ENCODE measurements at places on chromosomes 12 and 14.

DNA sequence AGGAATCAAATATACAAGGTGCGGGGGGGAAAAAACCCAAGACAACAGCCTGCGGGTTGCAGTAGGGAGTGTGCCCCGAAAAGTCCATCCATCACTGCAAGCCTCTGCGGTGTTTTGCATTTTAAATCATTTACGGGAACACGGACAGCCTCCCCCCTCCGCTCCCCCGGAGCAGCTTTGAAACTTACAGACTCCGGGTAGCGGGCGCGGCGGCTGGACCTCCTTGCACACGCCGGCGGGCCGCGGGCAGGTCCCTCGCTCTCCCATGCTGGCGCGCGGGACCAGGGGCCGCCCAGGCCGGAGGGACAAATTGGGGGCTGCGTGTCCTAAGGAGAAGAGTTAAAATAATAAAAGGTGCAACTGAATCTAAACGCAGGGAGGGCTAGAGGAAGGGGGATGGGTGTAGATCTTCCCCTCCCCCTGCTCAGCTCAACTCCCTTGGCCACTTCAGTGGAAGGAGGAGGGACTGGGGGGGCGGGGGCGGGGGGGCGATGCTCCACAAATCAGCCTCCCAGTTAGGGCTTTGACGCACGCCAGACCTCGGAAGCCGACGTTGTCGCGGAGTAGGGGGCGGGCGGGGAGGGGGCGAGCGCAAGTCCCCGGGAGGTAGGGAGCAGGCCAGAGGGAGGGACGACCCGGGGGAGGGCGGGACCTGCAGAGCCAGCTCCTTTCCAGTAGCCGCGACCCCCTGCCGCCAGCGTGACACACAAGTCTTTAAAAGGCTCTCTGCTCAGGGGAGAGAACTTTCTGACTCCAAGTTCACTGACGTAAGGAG lies at the start of gene KCNJ8:
Gene KCNJ8, minus strand, starts transcription at position 349 of the 775 bp plus-strand sequence. CDS start 1,090 bp downstream, outside the sequence.
- no peak for DNase-seq

DNA sequence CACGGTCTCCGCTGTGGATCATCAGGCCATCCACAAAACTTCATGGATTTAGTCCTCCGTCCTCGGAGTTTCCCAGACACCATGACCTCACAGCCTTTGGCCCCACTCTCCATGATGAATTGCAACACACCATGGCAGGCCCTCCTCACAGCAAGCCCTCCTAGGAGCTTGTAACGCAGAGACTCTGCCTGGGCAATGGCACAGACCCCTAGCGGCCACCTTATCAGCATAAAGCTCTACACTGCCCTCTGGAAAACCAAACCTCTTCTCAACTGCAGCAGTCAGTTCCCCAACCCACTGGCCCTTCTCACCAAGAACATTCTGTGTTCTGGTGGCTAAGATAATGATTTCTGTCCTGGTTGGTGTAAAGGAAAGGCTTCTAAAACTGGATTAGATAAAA lies 238.4 kb upstream of the USP15 start:
- no peak for DNase-seq

DNA sequence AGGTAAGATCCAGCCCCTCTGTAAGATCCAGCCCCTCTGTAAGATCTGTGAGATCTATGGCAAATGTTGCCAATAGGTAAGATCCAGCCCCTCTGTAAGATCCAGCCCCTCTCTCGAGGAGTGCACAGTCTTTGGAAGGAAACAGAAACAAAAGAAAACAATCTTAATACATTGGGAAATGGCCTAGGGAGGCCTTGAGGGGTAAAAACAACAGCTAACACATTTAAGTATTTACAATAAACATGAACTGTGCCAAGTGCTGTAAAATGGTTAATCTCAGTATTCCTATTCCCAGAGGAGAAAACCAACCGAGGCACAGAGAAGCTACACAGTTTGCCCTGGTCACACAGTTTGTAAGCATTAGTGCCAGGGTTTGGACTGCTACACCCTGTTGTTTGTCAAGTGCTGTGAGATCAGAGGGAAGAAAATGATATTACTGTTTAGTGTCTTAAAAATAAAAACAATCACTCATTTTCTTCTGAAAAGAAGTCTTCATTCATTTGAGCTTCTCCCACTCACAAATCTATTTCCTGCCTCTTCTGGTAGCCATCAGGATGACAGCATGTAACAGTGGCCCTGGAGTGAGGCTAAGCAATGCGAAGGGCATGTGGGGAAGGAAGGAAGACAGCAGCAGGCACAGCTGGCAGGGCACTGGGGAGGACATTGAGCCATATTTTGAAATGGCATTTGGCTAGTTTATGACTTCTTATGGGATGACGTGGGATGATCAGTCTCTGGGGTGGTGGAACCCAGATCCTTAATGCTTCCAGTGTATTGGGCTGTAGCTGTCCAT lies 118.7 kb upstream of the PTPRQ start:
- no peak for DNase-seq

GRCh38 chr12:25558586-25558985 lies 5.5 kb upstream of the LMNTD1 start:
- no peak for DNase-seq

DNA sequence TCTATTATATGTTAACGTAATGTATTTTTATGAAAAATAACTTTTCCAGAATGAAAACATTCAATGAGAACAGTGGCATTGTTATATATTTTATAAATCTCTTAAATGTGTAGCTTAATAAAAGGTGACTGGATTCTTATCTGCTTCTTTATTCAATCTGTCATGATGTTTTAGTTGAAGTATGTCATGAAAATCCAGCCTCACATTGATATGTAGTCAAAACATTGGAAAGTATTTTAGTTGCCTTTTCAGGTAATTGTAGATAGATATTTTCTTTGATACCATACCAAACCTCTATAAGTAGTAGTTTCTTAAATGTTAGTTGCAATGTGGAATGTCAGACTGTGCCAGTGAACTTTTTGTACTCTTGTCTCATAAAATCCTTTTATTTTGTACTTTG lies 41.3 kb upstream of the MSRB3 start:
- no peak for DNase-seq

GRCh38 chr14:70822530-70823185 lies 13.3 kb upstream of the MAP3K9 start:
- no peak for DNase-seq

DNA sequence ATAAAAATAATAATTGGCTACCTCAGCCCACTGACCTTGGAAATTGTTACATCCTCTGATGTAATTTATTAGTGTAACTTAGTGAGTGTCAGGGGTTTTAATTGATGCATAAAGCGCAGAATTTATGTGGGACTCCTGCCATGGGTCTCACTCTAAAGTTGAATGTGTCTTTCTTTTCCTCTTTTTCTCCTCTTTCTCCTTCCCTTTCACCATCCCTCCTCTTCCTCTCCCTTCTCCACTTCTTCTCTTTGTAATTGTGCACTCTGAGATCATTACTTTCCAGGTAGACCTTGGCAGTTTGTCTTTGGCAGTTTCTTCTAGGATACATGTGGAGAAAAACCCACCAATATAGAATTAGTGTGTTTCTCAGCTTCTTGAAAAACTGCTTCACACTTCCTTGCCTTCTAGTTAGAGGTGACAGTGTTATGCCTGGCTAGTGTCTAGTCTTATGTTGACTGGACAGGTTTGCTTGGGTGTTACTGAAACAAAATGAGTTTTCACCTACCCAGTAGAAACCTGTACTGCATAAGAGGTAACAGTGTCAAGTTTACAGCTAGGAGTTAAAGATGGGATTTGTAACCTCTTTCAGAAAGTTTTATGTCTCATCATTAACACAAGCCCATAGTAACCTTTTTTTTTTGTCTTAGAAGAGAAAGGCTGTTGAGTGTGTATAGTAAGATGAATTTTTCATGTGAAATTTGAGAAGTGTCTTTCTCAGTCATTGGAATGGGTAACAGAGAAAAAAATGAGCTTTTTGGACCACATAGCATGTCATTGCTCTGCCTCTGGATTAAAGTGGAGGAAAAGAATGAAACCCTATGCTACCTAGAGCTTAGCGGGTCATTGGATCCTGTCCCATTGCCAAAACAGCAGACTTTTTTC lies 18.6 kb downstream of the PELI2 start:
- no peak for DNase-seq

GRCh38 chr14:57205938-57206337 lies 62.8 kb downstream of the EXOC5 start:
- DNase-seq, result no peak

DNA sequence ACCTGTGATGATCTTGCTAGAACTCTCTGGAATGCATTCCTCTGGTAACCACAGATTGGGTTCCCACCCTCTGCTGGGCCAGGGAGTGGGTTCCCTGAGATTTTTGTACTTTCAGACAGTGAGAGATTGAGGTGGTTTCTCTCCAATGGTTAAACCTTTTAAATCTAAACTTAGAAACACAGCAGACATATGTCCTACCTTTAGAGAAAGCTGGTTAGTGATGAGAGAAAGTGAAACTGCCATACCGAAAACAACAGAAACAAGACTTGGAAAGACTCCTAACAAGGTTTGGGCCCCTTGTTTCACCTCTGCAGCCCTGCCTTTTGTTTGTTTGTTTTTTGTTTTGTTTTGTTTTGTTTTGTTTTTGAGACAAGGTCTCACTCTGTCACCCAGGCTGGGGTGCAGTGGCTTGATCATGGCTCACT lies 9.7 kb upstream of the SGPP1 start:
- no peak for DNase-seq

- DNase-seq, result no peak
Observed at GRCh38 chr12:52950553-52950952, 1.6 kb downstream of the KRT18 start.

GRCh38 chr12:57092529-57092862 lies 3.6 kb downstream of the NAB2 start:
- DNase-seq, result no peak

GRCh38 chr14:36452860-36453259 lies 67.2 kb downstream of the NKX2-1 start:
- no peak for DNase-seq

DNA sequence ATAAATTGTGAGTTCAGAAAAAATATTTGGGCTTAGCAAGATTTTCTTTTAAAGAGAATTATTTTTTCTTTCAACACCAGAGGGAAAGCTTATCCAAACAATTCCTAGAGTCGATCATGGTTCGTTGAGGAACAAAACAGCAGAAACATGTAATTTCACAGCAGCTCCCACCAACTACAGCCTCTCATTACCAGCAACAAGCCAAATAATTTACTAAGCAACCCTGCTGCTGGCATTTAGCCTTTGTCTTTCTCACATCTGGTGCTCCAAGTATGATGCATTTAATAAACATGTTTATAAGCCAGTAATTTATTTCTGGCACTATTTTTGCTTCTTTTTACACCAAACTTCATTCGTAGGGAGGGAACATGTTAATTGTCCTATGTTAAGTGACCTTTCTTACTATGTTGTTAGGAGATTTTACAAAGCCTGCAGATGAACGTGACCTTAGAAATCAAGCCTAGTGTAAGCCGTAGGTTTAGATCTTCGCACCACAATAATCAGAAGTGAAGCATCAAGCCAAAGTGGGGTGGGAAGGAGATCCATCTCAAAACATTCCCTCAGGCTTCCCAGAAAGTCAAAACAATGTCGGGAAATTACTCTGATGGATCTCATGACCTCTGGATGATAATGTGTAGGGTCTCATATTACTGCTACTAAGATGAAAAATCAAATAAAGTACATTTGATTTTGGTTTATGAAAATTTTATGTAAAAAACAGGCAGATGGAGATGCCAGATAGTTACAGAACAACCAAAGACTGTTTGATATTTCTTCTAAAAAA lies 128.4 kb downstream of the RPAP3 start:
- DNase-seq, result no peak

DNA sequence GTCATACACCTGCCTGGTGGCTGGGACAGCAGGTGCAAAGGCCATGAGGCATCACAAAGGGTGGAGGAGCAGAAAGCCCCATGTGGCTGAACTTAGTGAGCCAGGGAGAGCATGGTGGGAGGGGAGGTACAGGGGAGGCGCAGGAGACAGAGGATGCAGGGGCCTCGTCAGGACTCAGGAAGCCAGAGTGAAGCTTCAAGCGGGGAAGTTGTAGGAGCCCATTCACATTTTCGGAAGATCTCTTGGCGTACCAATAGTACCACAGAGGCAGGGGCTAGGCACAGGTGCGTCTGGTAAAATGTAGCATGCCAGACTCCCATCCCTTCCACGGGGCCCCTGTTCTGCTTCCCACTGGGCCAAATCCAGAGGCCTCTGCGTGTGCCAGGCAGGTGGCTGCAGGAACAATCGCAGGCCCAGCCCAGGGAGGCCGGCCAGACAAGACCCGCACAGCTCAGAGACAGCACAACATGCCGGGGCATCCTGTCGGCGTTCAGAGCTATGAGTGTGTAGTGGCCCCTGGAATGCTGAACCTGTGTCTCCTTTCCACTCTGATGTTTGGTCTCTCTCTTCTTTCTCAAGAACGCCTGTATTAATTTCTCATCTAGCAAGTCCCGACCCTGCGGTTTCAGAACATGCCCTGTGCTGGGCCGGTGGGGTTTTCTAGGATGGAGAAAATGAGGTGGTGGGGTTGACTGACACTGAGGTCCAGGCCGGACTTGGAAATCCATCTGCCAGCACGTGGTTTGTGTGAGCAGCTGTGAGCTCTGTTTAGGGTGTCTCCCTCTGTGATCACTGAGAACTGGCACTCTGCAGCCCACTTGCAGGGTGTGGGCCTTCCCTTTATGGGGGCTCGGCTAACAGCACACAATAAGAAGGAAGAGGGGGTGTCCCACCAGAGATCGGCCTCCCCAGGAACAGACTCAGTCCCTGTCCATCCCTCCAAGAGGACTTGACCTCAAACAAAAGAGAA lies 5.5 kb upstream of the TMEM132D start:
- no peak for DNase-seq

DNA sequence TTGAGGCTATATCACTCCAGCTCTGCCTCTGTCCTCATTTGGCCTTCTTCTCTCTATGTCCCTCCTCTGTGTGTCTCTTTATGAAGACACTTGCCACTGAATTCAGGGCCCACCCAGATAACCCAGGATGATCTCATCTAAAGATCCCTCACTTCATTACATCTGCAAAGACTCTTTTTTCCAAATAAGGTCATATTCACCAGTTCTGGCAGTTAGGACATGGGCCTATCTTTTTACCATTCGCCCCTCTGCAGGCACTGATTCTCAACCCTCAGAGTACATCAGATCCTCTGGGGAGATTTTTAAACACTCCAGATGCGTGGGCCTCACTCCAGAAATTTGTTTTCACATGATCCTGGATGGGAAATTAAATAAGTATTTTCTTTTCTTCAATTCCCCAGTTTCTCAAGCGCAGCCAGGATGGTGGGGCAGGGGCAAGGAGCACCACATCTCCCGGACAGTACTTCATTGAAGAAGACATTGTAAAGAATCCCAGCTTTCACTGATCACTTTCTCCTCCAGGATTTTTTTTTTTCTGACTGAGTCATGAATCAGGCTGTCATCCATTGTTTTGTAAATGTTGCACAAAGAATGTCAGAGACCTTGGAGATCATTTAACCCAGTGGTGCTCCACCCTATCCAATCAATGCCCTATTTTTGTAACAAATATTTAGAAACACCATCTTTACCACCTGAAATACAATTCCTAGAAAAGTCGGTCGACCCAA lies 27.4 kb downstream of the CRACR2A start:
- DNase-seq, result no peak

DNA sequence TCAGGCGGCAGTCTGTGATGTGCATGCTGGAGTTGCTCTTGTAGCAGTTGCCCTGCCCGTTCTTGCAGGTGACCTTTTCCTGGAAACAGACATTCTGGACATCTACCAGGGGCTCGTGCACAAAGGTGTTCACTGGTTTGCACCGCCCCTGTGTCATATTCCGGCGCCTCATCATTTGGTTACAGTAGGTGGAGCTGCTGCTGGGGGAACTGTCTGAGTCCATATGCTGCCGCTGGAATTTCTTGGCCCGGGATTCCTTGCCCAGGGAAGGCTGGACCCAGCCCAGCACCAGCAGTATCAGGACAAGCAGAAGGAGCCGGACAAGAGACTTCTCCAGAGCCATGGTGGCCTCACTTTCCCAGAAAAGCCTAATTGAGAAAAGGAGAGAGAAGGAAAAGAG lies 918 bp downstream of the RNASE1 start:
- DNase-seq, result no peak

- no peak for DNase-seq
Observed at GRCh38 chr14:68113343-68113930, 293.9 kb downstream of the RAD51B start.
